H9 (cell line): ENCODE measurements at places on chromosomes 12 and 14. TPM values are rescaled to one million over a fixed set of nuclear protein-coding genes. Genes with fewer than 3 reads are reported as not detected.

Gene DEGS2
- total RNA-seq: 0.59 and 0.72 TPM in 2 replicates

Gene CDKN3
- total RNA-seq: 45.9 and 50.0 TPM in 2 replicates

Gene ADAMTS20
- total RNA-seq: 2.1 and 2.7 TPM in 2 replicates

DNA sequence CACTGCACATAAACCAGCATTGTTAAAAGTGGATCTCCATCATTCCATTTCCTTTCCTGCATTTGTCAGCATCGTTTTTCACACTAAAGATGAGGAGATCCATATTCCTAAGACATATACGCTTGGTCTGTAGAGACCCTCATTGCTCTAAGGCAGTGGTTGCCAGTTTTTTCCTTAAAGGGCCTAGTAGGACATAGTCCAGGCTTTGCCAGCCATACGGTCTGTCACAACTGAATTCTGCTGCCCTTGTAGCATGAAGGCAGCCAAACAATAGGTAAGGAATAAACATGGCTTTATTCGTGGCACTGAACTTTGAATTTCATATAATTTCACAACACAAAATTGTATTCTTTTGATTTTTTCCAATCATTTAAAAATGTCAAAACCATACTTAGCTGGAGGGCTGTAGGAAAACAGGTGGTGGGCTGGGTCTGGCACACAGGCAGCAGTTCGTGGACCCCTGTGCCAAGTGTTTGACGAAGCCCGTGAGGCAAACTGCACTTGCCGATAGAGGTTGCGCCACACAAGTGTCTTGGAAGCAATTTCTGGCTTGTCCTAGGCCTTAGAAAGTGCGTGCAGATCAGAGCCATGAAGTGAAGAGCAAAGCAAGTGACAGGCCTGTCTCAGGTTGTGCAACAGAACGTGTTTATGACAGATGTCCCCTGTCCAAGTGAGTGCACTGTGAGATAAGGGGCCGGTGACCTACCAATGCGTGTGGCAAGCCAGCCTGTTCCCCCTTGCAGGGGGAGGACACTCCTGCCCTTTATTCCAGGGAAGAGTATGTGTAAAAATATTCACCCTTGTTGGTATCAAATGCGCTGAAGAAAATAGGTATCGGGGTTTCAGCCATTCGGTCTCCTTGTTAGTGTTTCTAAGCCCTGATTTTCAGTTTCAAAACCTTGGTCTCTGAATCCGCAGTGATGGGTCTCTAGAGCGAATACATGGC is 916 bp upstream of the CHPT1 start:
- H3K27ac ChIP-seq: no peak overlapping the region
- peak overlapping the region; percentile 82 for H3K4me3 ChIP-seq
- DNase-seq: no peak
- peaks cover 2% of the 10 kb centered on the region; the same call in 2 of the 3 replicates for H3K36me3 ChIP-seq
- H3K27me3 ChIP-seq: peaks cover 8% of the 10 kb centered on the region; the same call in 1 of the 2 replicates
- H3K4me1 ChIP-seq: peaks cover 3% of the 10 kb centered on the region; the same call in 1 of the 2 replicates

DNA sequence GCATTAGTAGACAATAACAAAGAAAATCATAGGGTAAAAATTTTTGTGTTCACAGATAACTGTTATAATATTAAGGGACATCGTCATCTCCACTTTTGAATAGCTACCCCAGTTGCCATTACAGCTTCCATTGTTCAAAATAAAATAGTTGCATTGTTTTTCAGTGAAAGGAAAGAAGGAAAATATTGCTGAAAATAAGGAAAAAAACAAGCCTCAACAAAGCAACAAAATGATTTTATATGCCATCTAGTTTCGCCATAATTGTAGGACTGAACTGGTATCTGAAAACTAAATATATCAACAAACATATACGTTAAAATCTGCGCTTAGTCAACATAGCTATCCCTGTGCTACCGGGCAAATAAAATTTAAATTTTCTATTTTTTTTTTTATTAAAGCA is 3.3 kb downstream of the CDK17 start:
- no peak overlapping the region for H3K27ac ChIP-seq
- H3K27me3 ChIP-seq: no peaks in the 10 kb centered on the region
- DNase-seq: no peak
- no peaks in the 10 kb centered on the region for H3K36me3 ChIP-seq

GRCh38 chr12:110694330-110694901 is 5.5 kb upstream of the HVCN1 start:
- H3K4me3 ChIP-seq: no peak overlapping the region
- no peaks in the 10 kb centered on the region for H3K27me3 ChIP-seq
- H3K27ac ChIP-seq: no peak overlapping the region
- no peak for DNase-seq

GRCh38 chr12:59010118-59010517 is 89.8 kb upstream of the LRIG3 start:
- no peak overlapping the region for H3K27ac ChIP-seq
- H3K27me3 ChIP-seq: no peaks in the 10 kb centered on the region
- no peak overlapping the region for H3K4me3 ChIP-seq
- H3K36me3 ChIP-seq: no peaks in the 10 kb centered on the region
- H3K4me1 ChIP-seq: no peaks in the 10 kb centered on the region; the same call in 1 of the 2 replicates

GRCh38 chr12:55039395-55040354 is 19.9 kb downstream of the NEUROD4 start:
- no peak overlapping the region for H3K27ac ChIP-seq
- no peak overlapping the region for H3K4me3 ChIP-seq
- H3K4me1 ChIP-seq: peaks cover 4% of the 10 kb centered on the region; the same call in 1 of the 2 replicates
- no peaks in the 10 kb centered on the region for H3K36me3 ChIP-seq

DNA sequence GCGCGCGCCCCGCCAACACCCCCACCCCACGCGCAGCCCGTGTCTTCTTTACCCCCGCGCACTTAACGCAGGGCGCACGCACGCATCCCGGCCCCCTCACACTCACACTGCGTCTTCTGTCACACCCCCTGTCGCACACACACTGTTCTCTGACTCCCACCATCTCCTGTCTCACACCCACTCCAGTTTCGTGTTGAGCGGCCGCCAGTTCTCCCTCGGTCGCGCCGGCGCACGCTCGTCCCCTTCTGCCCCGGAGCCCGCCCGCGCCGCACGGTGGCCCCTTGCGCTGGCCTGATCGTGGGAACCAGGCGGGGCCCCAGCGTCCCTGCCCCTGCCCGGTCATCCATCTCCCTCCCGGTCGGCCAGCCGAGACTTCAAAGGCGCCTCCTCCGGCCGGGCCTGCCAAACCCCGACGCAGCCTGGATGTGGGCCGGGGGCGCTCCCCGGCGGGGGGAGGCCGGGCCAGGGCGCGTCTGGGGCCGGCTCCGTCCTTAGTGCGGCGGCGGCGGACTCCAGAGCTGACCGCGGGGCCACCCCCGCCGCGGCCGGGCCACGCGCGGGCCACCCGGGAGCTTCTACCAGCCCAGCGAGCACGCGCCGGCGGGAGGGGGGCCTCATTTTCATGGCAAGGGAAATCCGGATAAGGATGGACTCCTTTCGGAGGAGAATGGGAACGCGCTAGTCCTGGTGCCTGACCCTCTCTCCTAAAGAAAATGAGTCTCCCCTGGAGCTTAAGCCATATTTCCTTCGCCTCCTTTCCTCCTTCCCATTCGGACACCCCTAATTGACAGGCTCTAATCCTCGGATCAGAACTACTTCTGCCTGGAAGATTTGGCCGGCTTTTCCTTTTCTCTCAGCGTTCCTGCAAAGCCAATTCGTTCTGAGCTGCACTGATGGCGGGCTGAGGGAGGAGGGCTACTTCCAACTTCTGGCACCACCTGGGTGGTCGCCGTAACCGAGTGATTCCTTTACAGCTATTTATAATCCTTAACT is 82.0 kb upstream of the HMGA2 start:
- H3K4me3 ChIP-seq: peak overlapping the region; percentile 95
- no peaks in the 10 kb centered on the region for H3K27me3 ChIP-seq
- no peaks in the 10 kb centered on the region; the same call in 1 of the 2 replicates for H3K36me3 ChIP-seq

- no peaks in the 10 kb centered on the region for H3K4me1 ChIP-seq
- H3K27ac ChIP-seq: no peak overlapping the region
- peaks cover 30% of the 10 kb centered on the region for H3K36me3 ChIP-seq
- DNase-seq: no peak
Observed at GRCh38 chr12:96261557-96261956, 67.4 kb downstream of the ELK3 start.
